Breast epithelium (tissue), 4 donors: ENCODE measurements at places on chromosomes 5 and 9.

- DNase-seq = no peak
Observed at GRCh38 chr9:4090491-4090890, 209.4 kb downstream of the GLIS3 start.

- DNase-seq = peak; percentile 52
Observed at GRCh38 chr5:56910210-56910965, 992 bp downstream of the SETD9 start.

DNA sequence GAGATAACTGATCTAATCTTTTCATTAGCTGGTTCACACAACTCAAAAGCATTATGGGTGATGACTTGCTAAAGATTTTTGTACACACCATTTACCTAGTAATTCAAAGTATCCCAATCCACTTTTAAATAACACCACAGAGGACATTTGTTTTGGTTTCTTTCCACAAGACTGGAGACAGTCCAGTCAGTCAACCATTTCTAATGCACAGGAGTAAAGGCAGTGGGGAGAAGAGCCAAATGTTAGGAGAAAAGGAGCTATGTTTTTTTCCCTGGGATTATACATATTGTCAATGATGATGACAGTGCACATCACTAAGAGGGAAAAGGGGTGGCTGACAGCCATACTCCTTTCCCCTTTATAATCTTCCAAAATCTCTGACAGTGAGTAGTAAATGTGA, 240.9 kb downstream of the GABRB2 start:
- DNase-seq = no peak

GRCh38 chr5:175597718-175598117, 60.2 kb upstream of the HRH2 start:
- no peak for DNase-seq

DNA sequence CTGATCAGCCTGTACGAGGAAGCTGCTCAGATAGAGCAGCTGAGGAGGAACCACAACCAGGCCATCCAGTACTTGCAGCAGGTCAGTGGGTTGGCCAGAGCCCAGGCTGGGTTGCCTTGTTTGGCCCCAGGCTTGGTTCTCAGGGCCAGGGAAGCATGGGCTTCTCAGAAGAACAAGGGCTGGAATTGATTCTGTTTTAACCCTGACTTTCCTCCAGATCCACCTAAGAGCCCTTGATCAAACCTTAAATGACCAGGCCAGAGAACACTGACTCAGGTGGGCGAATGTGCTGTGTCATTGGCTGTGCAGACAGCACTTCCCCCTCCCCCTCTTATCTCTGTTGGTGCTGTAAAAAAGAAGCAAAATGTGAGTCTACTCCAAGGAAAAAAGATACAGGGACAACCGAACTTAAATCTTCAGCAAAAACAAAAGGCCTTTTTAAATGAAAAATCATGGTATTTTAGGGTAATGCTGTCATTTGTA, 28.1 kb downstream of the TTC23L start:
- peak; percentile 39 for DNase-seq

DNA sequence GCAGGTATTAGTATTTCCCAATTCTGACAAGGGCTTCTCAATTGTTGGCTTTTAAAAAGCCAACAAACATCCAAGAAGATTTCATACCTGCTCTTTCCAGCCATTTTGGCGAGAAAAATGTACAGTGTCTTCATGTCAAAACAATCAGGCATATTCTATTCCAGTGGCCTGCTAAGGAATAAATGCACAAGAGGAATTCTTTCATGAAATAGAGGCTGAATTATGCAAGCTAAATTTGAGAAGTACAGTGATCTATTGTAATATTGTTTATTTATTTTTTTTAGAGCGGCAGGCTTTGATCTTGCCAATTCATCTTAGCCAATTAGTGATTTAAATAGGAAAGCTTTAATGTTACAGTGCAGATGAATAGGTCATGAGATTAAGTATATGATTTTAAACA, 49.3 kb downstream of the NLN start:
- DNase-seq = no peak

- DNase-seq = no peak
Observed at GRCh38 chr5:10330511-10331230, 22.8 kb upstream of the MARCHF6 start.

DNA sequence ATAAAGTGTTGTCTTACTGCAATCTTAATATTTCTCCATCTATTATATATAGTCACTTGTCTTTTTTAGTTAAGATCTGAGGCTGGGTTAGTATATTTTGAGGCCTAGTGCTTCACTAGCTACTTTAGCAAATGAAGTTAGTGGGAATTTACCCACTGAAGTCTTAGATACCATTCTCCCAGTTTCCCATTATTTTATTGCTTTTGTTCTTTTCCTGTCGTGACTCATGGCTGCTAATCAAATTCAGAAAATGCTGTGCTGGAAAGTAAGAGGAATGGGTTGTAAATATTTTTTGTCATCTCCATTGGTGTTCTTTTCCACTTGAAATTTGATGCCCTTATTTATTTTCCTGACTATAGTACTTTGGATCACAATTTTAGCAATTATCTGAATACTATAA, 14.2 kb downstream of the TCERG1 start:
- no peak for DNase-seq

- DNase-seq = no peak
Observed at GRCh38 chr9:80369641-80370040, 797.9 kb downstream of the TLE4 start.

DNA sequence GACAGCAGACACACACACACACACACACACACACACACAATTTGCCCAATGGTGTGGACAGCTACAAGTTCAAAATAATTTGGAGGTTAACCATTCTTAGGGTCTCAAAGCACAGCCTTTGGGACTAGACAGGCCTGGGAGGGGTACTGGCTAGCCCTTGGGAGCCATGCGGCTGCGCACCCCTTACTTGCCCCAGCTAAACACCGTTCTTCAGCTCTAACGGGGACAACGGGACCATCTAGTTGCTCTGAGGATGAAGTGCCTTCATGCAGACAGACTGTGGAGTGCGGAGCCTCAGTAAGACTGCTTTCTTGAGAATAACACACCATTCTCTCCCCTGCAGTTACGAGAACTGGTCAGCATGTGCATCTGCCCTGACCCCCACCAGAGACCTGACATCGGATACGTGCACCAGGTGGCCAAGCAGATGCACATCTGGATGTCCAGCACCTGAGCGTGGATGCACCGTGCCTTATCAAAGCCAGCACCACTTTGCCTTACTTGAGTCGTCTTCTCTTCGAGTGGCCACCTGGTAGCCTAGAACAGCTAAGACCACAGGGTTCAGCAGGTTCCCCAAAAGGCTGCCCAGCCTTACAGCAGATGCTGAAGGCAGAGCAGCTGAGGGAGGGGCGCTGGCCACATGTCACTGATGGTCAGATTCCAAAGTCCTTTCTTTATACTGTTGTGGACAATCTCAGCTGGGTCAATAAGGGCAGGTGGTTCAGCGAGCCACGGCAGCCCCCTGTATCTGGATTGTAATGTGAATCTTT, 64.6 kb downstream of the PSMB7 start:
- DNase-seq = peak; percentile 33

GRCh38 chr9:9778293-9778692, 834.5 kb downstream of the PTPRD start:
- no peak for DNase-seq

DNA sequence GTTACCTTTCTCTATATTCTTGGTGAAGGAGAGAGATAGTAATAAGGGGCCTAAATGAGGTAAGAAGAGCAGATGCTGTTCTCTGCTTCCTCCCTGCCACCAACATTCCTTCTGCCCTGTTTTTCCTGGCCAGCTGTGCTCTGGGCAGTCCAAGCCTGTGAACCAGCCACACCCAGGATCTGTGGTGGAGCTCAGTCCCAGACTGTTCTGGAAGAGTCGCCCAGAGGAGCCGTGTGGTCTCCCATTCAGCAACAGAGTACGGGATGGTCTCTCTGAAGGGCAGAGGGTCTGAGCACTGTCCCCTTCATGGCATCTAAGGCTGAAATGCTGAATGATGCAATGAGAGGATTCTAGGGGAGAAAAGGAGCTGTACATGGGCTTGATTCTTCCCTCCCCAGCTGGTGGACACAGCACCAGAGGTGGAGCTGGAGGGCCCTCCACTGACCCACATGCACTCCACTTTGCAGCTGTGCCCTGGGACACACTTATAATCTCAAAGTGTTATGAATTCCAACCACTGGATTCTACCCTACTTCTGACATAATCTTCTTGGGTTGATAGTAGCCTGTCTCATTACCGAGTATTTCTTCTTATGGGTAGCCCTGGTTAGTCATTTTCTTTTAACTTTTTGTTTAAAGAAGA, 70.8 kb upstream of the RPS23 start:
- DNase-seq = no peak

DNA sequence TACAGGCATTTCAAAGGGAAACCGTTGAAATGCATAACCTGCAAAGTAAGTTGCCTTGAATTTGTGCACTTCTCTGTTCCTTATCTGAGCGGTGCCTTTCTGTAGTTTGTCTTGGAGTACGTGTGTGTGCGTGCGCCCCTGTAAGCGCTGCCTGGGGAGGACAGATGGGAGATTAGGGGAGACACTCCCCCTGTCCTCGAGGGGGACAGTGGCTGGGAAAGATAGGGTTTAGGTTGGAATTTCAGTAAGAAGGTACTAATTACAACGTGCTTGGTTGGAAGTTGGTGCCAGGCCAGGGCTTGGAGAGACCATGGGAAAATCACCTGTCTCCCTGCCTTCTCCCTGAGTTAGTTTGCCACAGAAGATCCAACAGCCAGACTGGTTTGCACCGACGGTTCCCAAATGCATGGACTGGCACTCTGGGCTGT, 73.2 kb downstream of the PIK3R1 start:
- DNase-seq = no peak

GRCh38 chr9:104092192-104092591, 1.9 kb upstream of the SMC2 start:
- no peak for DNase-seq

DNA sequence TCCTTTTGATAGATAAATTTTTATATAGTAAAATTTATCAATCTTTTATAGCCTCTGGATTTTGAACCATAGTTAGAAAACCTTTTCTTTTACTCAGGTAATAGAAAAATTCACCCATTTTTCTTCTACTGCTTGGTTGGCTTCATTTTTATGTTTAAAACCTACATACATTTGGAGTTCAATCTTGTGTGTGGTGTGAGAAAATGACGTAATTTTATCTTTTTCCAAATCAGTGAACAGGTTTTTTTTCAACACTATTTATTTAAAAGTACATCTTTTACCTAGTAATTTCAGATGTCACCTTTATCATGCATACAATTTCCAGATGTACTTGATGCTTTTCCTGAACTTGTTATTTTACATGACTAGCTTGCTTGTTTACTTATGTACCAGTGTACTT, 200.2 kb downstream of the TRIM36 start:
- no peak for DNase-seq

DNA sequence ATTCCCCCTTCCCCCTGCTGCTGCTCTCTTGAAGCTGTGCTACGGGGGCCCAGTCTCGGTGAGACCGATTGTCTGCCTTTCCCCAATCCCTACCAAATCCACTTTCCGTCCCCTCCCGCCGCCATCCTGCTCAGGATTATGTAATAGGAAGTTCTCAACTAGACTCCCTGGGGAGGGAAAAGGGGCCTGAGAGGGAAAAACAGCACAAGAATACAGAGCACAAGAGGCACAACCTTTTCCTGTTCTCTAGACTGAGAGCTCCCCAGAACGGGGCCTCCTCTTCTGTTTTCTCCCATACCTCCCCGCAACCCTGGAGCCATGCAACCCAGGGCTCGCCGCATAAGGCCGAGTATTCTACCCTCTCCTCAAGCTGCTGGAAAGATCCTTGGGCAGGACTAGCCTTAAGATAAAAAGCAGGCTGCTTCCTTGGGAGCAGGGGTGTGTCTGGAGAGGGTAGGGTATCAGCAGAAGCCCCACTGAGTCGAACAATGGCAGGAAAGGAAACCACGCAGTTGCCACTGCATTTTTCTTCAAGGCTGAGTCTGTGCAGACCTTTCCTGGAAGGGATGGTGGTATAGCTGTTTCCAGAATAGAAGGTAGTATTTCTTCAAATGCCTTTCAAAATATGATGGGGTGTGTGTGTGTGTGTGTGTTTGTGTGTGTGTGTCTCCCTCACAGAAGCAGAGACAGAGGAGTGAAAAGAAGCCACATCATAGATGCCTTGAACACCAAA, 12.9 kb downstream of the MYORG start:
- DNase-seq = no peak

- no peak for DNase-seq
Observed at GRCh38 chr9:89256642-89257041, 54.4 kb upstream of the CKS2 start.

DNA sequence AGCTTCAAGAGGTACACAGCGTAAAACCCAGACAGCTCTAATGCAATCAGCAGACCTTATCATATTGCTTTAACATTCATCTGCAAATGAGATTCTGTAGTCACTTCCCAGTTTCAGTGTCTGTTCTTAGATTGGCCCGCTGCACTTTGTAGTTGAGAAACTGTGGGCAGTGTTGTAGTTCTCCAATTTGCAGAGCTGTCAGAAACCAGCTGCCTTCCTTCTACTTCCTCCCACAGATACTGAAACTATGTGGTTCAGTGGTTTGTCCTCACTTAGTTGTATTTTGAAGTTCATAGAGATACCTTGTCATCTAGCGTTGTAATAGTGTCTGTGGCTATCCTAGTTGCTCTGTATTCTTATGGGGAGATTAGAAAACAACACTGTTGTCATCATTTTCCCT, 39.6 kb upstream of the TRIM36 start:
- DNase-seq = no peak

DNA sequence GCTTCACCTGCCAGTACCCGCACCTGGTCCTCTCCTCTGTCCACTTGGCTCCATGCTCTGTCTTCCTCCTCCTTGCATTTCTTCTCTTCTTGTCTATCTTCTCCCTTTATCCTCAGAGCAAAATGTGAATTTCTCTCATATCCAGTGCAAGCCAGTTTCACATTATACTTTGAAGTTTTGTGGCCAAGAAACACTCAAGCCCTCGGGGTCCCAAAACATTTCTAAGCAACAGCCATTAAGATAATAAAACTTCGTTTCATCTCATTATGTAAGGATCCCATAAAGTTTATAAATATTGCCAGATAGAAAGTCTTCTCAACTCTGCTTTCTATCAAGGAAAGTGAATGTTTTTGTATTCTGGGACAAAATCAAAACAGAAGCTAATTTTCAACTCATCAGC, 178.8 kb downstream of the SNX18 start:
- no peak for DNase-seq

- DNase-seq = no peak
Observed at GRCh38 chr9:74517188-74517587, 20.1 kb downstream of the RORB start.

GRCh38 chr5:148978370-148979082, 84.3 kb downstream of the SH3TC2 start:
- no peak for DNase-seq

DNA sequence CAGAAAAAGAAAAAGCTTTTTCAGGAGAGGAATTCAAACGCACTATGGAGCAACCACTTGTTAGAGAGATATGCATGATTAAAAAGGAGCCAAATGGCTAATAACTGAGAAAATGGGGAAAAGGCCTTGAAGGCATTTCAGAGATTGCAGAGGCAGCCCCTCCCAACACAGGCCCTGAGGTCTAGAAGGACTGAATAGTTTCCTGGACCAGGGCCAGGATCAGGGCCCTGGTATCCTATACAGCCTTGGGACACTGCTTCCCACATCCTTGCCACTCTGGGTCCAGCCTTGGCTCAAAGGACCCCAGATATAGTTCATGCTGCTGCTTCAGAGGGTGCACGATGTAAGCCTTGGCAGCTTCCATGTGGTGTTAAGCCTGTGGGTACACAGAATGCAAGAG, 20.7 kb upstream of the FEM1C start:
- no peak for DNase-seq
